ENCODE measurements at places on chromosomes 2 and 18. TPM values are rescaled to one million over a fixed set of nuclear protein-coding genes. Genes with fewer than 3 reads are reported as not detected.
A peak's percentile ranks its signal among the peaks of the same experiment; 100 is the strongest.

Gene HOXD3
- 1.8 TPM for total RNA-seq

DNA sequence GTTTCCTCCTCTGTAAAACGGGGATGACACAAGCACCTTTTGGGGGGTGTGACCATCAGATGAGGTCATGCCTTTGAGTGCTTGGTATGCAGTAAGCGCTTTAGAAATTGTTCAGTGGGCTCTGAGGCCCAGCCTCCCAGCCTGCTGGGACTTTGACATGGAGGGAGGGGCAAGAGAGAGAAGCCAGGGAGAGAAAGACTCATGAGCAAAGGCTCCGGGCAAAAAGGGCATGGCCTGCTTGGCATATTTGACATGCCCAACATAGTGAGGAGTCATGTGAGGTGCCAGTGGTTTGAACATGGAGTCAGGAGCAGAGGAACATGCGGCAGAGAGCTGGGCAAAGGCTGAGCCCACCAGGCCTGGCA is 14.0 kb downstream of the TNS1 start:
- DNase-seq = no peak

- no peak for DNase-seq
These were observed 70.0 kb downstream of the FIGN start for GRCh38 chr2:163665817-163666216.

DNA sequence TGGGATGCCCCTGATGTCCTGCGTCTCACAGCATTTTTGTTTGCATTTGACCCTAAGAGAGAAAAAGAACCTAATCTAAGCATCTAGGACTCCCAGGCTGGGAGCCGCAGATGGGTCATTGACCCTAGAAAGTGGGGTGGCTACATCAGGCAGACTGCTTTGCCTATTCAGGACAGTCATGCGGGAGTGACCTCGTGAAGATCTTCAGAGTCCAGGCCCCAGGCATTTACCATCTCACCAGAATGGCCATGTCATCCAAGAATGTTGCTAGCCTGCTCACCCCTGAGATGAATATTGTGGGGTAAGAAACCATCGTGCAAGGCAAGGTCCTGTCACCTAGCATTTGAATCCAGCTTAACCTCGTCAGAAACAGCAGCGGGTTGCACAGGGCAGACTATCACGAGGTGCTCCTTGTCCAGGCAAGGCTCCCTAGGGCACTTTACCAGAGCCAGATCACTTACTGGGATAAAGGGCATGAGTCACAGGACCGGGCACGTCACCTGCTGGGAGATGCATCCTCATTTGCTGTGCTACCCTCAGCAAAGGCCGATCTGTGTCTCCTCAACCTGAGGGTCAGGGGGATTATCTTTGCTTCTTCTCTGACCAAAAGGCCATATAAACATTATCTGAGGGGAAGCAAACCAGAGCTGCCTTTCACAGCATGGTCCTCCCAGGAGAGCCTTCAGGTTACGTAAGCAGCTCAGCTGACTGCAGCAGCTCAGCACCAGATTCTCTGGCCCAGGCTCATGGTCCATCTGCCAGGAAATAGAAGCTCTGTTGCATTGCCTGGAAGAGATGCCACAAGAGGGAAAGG is 162.3 kb downstream of the ACKR3 start:
- DNase-seq = peak; percentile 88

- peak; percentile 83 for DNase-seq
These were observed 8.4 kb upstream of the MGAT5 start for GRCh38 chr2:134245340-134245984.

DNA sequence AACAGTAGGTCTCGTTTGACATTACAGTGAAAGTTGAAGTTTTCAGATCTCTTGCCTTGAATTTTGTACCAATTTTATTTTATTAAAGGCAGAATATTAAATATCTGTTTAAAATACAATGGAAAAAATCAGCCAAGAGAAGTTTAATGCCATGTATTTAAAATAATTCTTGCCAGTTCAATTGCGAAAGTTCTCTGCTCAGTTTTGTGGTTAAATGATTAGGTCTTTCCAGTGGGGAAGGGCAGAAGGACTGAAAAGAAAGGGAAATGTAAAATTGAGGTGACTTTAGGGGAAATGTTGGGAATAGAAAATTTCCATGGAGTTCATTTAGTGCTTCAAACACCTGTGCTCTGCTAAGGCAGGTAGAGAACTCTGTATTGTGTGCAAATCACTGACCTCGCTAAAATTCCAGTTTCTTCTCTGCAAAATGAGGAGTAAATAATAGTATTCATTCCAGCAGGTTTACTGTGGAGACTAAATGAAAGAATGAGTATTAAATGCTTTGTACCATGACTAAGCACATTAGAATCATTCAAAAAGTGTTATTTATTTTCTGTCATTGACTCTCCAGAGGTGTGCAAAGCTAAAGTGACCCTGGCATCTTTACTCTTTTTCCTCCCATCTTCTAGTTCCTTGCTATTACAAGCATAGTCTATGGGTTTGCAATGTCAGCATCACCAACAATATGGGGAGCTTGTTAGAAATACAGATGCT is 74.4 kb downstream of the KIAA1328 start:
- DNase-seq = no peak

DNA sequence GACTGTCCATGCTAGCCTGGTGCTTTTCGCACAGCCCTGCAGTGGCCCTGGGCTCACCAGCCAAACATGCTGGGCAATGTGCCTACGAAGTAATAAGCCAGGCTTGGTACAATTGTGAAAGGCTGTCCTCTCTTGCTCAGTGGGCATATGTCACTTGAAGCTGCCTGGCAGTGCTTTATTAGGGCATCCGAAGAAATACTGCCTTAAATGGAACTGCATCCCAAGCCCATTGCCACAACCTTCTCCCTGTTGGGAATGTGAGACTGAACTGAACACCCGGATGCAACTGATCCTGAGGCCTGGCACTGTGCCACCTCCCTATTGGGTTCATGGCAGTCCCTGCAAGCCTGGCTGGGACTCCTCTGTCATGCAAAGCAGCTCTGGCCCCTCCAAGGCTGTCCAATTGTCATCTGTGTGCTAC is 15.9 kb downstream of the CAPG start:
- peak; percentile 94 for DNase-seq

DNA sequence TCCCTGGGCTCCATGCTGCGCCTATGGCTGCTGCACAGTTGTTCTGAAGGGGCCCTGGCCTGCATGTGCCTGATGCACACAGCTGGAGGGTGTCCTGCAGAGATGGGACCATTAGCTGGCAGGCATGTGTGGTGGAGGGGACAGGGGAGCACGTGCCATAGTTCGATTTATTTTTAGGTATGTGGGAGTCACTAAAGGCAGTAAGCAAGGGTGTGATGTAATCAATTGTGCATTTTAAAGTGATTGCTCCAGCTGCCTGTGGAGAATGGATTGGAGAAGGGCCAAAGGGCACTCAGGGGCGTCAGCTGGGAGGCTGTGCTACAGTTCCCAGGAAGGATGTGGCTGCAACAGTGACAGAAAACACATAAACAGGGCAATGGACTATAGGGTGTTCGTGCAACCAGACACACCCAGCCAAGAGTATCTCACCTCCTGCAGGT is 205.1 kb downstream of the ARL4C start:
- DNase-seq = no peak

DNA sequence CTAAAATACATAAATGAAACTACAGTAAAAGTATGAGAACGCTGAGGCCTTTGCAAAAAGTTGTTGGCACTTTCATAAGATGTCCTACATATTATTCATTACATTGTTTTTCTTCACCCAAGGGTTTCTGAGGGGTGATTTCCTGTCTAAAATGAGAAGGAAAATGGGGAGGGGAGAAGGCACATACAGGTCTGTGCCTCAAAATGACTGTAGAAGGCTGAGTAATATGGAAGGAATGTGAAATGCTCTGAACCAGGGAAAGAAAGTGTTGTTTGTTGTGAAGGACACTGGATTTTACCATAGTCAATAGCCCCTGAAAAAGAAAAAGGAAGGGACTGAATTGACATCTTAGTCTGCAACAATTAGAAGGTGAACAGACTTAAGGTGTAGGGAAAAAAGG is 99.5 kb upstream of the RNF152 start:
- no peak for DNase-seq

DNA sequence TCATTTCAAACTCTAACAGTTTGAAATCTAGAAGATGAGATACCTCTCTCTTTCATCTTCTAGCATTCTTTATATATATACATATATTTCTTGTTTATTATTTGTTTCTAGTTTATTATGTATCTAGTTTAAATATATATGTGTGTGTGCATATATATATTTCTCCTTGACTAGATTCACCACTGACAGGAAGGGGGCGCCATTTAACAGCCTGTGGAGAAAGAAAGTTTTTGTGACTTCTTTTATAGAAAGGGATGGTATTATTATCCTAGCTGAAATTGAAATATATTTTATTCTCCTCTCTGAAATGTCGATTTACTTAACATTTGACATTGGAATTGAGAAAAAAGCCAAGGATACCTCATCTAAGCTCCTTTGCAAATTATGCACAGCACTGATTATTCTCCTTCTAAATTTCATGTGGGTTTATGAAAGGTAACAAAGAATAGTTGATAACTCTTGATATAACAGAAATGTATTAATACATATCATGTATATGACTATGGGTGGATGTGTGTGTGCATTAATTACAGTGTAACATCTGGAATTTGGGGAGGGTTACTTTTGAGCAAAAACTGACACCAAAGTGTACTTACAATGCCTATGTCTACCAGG is 160.7 kb upstream of the NT5C1B start:
- peak; percentile 55 for DNase-seq

Gene ITGB6
- total RNA-seq = not detected

DNA sequence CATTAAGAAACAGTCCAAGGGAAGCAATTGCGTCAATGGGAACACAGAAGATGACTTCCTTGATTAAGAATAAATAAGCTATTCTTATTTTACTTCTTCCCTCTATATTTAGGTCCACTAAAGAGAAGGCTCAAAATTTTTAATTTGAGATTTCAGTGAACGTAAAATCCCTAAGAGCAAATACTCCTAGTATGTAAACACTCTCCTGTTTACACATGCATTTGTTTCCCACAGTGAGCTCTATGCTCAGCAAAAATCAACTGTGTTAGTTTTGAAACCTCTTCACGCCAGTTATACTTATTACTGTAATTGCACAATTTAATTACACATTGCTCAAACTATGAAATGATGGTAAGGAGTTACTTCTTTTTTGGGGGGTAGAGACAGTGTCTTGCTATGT is 8.8 kb downstream of the SLC39A6 start:
- DNase-seq = no peak

- DNase-seq = no peak
These were observed 43.5 kb upstream of the SLC9A2 start for GRCh38 chr2:102575888-102576287.

Gene LRP2
- not detected for total RNA-seq

- no peak for DNase-seq
These were observed 1.4 kb upstream of the EHD3 start for GRCh38 chr2:31232586-31232985.

DNA sequence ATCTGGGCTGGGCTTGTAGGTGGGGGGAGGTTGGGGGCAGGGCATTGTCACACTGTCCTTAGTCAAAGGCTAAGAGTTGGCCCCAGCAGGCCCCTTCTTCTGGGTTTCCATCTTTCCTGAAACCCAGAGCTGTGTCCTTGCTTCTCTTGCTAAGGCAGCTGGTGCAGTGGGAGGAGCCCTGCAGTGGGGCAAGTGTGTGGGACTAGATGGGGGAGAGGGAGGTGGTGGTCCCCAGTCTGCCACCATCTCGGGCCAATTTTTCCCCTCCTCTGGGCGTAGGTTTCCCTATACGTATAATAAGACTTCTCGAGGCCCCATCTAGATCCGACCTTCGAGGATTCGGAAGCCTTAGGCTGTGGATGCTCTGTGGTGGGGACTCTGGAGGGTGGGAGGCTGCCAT is 3.5 kb downstream of the KCNF1 start:
- DNase-seq = no peak

Gene SLC23A3
- not detected for total RNA-seq

Gene RGPD4
- not detected for total RNA-seq

Gene IL37
- not detected for total RNA-seq

Gene CYP27A1
- not detected for total RNA-seq

Gene GPR35
- total RNA-seq = 0.86 TPM

Gene HJURP
- total RNA-seq = 38.5 TPM

GRCh38 chr2:232547991-232548390 is 2.4 kb downstream of the TIGD1 start:
- DNase-seq = no peak
